ENCODE measurements at places on chromosomes 6 and 20.

- no peak for DNase-seq
Measured at GRCh38 chr6:89118931-89119330, 1.1 kb upstream of the SRSF12 start.

DNA sequence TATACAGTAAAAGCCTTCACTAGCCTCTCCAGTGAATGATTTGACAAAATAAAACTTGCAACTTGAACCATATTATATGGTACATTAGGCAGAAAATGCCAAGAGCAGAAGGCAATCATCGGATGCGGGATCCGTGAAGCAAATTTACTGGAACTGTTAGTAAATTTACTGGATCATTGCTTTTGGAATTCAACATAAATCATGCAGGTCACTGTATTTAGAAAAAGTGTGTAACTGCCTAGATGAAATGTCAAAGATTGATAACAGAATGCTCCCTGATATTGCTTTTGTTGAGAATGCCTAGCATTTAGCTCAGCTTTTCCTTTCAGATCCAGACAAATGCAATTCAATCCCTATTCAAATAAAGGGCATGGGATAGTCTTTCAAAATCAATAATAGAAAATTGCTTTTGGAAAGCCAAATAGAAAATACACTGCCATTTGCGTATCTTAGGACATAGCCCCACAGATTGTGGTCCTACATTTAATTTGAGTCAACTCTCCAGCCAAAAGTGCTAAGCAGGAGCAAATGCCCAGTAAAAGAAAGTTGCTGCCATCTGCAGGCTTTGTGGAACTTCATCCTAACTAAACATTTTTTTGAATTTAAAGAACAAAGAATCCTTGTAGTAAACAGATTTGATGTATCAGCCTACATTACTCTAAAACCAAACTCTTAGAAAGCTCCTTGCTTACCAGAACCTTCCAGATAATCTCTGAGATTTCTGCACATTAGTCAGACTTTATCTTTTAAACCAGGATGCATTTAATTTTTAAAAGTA, 109.5 kb upstream of the HSF2 start:
- peak; percentile 33 for DNase-seq

DNA sequence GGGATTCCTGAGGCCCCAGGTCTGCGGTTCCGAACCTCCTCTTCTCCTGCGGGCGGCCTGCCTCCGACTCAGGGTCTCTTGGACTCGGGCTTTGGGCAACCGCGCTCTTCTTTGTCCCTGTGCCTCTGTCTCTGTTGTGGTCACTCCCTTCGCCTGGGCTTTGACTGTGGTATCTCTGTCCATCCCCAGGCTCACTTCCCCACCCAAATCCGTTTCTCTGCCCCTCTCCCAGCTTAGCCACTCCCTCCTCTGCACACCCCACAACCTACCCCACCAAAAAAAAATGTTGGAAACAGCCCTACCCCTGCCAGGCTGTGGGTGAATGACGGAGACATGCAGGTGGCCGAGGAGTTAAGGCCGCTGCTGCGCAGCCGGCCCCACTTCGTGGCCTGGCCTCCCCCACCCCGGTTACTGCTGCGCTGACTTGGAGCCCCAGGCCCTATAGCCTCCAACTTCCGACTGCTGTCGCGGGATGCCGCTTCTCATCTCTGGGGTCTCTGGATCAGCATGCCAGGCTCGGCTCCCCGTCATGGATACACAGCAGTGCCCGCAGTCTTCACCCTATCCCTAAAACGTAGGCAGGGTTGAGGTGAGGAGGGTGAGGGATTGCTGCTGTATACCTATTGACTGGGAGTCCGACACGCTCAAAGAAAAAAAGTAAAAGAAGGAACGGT, 2.7 kb upstream of the MAFB start:
- no peak for DNase-seq

DNA sequence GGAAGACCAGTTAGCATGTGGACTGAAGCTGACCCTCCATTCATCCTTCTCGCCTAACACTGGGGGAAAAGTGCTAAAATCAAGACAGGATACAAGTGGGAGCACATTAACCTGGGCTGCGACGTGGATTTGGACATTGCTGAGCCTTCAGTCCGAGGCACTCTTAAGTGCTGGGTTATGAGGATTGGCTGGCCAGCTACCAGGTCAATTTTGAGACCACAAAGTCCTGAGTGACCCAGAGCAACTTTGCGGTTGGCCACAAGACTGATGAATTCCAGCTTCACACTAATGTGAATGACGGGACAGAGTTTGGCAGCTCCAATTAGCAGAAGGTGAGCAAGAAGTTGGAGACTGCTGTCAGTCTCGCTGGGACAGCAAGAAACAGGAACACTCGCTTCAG, 20.7 kb downstream of the FUCA2 start:
- no peak for DNase-seq

GRCh38 chr20:10200330-10200729, 18.3 kb upstream of the SNAP25 start:
- no peak for DNase-seq

- DNase-seq = no peak
Measured at GRCh38 chr6:106141441-106142237, 55.5 kb downstream of the PRDM1 start.

DNA sequence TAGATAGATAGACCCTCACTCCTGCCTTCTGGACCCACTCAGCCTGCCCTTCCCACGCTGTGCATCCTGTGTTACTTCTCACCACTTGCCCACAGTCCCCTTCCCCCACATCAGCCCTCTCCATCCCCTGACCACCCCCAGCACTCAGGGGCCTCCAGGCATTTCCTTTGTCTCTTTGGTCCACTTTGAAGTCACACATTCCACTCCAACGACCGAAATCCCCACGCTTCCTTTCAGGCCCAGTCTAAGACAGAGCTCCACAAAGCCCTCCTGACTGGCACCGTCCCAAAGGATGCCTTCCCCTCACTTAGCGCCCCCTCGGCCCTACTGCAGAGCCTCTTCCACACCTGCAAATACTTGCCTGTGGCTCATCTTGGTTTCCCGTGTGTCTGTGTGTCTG, 83.8 kb downstream of the FOXF2 start:
- no peak for DNase-seq

DNA sequence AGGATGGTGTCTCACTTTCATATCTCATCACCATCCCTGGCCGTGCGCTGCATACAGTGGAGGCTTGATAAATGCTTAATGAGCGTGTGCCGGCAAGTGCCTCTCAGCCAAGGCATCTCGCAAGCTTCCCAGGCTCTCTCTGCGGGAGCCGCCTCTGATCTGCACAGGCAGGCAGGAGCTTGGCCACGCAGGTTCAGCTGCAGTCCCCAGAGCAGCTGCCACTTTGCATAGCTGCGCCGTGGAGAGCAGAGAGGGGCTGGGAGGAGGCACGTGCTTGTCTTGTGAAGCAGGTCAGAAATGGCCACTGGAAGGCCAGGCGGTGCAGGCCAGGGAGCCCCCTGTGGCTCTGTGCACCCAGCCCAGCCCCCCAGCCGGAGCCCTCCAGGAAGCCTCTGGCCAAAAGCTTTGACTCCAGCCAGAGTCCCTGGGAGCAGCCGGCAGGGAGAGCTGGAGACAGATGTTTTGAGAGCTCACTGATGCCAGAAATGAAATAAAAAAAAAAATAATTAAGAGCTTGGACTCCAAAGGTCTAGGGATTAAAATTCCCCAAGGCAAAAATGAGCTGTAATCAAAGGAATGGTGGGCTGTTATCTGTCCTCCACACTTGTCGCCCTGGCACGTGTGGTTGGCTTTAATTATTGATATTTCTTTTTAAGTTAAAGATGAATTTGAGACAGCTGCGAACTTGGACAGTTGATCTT, 377.0 kb downstream of the CDH4 start:
- peak; percentile 53 for DNase-seq

DNA sequence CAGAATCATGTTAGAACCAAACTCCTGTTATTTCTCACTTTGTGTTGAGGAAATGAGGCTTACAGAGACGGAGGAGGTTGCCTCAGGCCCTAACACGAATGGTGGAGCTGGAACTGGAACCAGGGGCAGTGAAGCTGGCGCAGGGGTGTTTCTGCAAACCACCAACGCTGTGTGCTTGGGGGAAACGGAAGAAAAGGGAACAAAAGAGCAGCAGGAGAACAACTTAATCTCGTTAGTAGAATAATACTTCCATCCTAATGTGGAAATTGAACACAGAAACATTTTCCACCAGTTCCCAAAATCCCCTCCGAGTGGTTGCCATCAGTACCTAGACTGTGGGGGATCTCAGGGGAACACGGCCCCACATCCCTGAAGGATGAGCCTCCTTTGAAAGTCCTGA, 103.4 kb upstream of the FRMD1 start:
- no peak for DNase-seq

DNA sequence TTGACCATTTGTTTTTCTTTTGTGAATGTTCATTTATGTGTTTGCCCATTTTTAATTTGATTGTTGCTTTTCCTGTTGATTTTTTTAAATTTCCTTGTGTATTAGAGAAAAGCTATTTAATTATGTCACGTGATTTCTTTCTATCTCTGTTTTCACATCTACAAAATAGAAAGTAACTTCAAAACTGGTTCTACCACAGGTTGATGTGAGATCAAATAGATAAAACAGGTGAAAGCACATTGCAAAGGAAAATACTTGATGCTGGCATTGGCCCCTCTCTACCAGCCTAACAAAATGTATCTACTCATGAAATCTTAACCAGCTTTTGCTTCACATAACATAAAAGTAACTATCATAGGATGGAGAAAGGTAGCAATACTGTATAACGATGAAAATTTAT, 129.2 kb downstream of the TMEM242 start:
- no peak for DNase-seq

DNA sequence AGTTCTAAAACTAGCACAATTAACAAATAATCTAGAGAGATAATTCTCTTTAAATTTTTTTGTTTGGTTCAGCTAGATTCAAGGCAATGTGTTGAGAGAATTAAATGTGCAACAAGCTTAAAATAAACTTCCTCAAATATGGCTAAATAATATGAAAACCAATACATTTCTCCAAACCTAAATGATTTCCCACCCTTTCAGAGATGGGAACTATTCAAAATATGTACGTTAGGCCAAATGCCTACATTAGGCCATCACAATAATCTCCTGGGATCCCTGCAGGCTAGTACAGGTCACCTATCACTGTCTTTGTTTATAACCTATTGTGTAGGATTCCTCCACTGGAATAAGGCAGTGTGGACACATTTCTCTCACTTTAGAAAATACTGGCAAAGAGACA, 1.7 kb downstream of the FAXC start:
- DNase-seq = no peak

- DNase-seq = peak; percentile 44
Measured at GRCh38 chr6:1695546-1696462, 86.1 kb downstream of the FOXC1 start.

- DNase-seq = no peak
Measured at GRCh38 chr6:158057213-158057987, 75.7 kb downstream of the SYNJ2 start.

DNA sequence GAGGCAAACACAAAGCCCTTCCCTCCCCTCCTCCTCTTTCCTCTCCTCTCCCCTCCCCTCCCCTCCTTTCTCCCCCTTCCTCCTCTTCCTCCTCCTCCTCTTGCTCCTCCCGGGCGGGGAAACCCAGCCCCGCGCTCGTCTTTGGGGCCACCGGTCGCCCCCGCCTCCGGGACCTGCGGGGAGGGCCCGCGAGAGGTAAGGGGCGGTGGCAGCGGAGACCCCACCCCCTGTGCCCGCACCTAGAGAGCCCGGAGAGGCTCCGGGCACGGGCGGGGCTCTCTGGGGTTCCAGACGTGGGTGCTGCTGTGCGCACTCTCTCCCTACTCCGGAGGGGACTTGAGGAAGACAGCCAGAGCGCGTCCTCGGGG, at the start of gene RIN2:
Gene RIN2 (plus strand): TSS at position 126 of the 368 bp plus-strand sequence. CDS start 131,344 bp downstream, outside the sequence.
- no peak for DNase-seq

DNA sequence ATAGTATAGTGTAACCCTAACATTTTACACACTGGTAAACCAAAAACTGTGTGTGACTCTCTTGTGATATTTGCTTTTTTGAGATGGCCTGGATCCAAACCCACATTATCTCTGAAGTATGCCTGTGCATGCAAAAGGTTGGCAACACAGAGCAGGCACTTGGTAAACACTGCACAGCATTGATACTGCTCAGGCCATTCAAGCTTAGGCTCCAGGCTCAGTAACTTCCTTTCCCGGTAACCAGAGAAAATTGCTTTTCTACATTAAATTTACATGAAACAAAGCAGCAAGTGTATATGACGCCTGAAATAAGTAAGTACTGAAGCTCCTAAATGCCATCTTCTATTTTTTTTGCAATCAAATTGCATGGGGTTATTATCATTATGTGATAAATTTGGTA, 205.7 kb downstream of the EPM2A start:
- DNase-seq = no peak

Measured in right hindlimb (tissue), 1 donor.